HFFc6 (cell line): ENCODE measurements at places on chromosomes 4 and X. TPM values are rescaled to one million over a fixed set of nuclear protein-coding genes. Genes with fewer than 3 reads are reported as not detected.

DNA sequence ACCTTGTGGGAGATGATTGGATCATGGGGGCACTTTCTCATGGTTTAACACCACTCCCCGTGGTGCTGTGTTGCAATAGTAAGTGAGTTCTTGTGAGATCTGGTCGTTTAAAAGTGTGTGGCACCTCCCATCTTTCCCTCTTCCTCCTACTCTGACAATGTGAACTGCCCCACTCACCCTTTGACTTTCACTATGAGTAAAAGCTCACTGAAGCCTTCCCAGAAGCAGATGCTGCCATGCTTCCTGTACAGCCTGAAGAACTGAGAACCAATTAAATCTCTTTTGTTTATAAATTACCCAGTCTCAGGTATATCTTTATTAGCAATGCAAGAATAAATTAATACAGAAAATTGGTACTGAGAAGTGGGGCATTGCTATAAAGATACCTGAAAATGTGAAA lies 509.6 kb upstream of the CT83 start:
- no peak for DNase-seq

- DNase-seq, result no peak
Measured at GRCh38 chr4:162056990-162057389, 106.8 kb downstream of the FSTL5 start.

DNA sequence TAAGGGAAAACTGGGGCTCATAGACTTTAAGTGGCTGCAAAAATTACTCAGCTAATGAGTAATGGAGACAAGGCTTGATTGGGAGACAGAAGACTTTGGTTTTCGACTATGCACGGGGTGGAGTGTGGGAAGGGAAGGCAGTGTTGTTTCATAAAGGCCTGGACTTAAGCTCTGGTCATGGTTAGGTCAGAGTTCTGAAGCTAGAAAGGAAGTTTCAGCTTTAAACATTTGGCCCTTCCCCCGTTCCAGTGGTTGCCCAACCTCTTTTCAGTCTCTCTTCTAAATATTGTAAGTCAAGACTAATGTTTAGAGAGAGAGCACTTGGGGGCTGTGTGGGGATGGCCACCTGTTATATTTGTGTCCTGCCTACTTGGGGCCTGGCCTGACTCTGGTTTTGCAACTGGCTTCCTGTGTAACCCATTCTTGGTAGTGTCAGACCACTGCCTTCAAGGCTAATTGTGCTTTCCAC lies 21.0 kb downstream of the MSN start:
- DNase-seq, result peak; percentile 28

The FAM9B gene
- not detected in 3 replicates for total RNA-seq

GRCh38 chrX:15241301-15241700 lies 28.6 kb downstream of the ASB9 start:
- DNase-seq, result no peak

- DNase-seq, result no peak
Measured at GRCh38 chrX:57445076-57445475, 146.7 kb upstream of the ZXDB start.

- DNase-seq, result no peak
Measured at GRCh38 chrX:18174971-18175370, 45.7 kb downstream of the BEND2 start.
